ENCODE measurements at places on chromosomes 2 and 18.
A peak's percentile ranks its signal among the peaks of the same experiment; 100 is the strongest.

GRCh38 chr2:189794310-189794709 lies 10.1 kb downstream of the PMS1 start:
- DNase-seq = no peak

GRCh38 chr2:175626796-175627195 lies 375.3 kb downstream of the LNPK start:
- no peak for DNase-seq

DNA sequence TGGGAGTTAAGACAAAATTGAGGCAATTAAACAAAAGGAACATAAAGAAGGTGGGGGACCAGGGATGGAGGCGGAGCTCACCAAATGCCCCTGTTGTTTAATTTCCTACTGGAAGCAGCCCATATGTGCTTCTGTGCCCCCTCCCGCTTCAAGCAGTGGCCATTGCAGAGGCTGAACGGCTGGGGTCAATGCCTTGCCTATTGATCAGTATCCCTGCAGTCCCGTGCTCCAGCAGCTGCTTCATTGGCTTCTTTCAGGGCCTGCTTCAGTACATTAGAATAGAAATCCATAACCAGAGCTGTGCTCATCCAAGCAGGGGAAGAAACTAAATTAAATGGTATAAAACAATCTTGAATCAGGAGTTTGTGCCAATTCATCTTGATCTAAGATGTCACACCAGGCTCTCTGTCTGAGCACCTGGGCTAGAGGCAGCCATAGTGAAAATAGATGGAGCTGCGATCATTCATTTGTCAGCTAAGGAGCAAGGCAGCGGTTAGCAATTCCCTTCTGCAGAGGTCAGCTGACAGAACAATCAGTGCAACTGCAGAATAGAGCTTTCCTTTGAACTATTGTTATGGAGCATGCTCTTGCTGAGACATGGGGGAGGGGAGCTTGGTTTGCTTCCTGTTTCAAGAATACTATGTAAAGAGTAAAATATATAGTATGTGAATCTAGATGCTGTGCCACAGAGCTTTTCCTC lies 222.4 kb downstream of the WDR7 start:
- no peak for DNase-seq

DNA sequence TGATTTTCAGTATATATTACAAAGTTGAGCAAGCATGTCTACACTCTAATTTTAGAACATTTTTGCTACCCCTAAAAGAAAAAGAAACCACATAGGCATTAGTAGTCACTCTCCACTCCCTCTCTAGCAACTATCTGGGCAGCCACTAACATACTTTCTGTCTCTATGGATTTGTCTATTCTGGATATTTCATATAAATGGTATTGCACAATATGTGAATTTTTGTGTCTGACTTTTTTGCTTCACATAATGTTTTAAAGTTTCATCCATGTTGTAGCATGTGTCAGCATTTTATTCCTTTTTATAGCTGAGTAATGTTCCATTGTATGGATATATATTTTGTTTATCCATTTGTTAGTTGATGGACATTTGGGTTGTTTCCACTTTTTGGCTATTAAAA lies 232.5 kb upstream of the CTAGE1 start:
- DNase-seq = no peak

GRCh38 chr18:25392192-25392591 lies 40.2 kb upstream of the ZNF521 start:
- no peak for DNase-seq

GRCh38 chr2:124046332-124046731 lies 21.2 kb downstream of the CNTNAP5 start:
- DNase-seq = no peak

GRCh38 chr2:46171411-46171953 lies 125.7 kb upstream of the EPAS1 start:
- peak; percentile 72 for DNase-seq

DNA sequence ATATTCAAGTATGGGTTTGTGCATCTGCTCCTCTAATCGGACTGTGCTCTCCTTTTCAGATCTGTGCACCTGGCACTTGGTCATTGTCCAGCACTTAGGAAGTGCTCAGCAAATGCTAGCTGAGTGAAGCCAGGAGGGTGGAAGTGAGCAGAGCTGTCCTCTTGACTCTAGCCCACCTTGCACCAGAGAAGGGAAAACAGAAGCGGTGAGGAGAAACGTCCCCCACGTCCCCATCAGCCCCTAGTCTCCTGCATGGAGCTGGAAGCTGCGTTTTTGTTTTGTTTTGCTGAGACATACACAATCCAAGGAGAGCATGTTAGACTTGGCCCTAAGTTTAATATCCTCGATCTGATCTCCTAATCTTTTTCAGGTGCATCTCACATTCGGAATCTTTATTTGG lies 73.6 kb downstream of the EN1 start:
- DNase-seq = no peak

DNA sequence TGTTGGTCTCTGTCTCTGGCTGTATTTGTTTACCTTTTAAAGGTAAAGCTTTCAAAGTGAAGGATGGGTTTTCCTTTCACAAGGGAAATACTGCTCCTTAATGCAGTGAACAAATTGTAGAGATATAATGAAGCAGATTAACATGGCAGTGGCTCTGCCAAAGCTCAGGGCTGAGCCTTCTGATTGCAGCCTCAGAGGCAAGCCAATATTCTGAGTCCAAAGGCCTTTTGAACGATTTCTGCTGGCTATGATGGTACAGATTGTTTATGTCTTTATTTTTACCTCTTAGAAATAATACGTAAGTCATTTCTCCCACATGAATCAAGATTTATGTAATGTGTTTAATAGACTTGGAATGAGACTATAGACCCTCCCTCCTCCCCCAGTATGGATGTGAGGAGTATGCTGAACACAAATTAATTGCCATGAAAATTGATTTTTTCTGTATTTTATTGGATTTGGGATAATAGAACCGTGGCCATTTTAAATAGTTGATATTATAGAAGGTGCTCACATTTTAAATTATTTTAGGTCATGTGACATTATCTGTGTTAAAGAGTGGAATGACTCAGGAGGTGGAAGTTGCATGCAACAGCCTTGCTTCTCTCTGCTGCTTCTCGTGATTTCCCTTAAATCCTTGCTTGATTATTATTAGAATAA lies 772 bp downstream of the SCN2A start:
- no peak for DNase-seq

DNA sequence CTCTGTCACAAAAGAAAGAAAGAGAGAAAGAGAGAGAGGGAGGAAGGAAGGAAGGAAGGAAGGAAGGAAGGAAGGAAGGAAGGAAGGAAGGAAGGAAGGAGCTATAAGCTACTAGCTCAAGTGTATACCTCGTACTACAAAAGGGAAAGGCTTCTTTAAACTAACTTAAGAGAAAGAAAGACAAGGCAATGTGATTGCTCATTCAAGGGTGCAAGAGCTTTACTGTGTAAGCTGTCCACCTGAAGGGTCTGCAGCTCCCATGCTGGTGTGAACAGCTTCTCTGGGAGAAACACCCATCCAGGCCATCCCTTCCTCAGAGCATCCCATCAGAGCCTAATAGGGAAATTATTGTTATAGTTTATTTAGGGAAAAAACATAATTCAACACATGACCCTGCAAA lies 286.1 kb upstream of the ID2 start:
- no peak for DNase-seq

DNA sequence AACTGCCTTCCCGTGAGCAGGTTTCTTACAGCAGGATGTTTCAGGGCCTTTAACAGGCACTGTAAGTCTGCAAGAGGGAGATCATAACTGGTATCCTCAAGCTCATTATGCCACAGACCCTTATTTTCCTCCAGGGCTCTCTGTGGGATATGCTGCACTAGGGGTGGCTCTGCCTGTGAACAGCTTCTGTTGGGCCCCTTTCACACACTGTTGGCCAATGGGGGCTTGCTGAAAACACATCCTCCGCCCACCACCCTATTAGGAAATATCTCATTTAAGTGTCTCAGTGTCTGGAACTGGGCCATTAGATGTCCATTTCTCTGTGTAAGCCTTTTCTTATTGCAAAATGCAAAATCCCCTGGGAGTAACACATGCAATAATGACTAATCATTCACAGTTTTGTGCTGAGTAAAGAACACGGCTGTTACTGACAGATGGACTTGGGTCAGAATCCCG lies 414.3 kb upstream of the HS6ST1 start:
- peak; percentile 84 for DNase-seq

DNA sequence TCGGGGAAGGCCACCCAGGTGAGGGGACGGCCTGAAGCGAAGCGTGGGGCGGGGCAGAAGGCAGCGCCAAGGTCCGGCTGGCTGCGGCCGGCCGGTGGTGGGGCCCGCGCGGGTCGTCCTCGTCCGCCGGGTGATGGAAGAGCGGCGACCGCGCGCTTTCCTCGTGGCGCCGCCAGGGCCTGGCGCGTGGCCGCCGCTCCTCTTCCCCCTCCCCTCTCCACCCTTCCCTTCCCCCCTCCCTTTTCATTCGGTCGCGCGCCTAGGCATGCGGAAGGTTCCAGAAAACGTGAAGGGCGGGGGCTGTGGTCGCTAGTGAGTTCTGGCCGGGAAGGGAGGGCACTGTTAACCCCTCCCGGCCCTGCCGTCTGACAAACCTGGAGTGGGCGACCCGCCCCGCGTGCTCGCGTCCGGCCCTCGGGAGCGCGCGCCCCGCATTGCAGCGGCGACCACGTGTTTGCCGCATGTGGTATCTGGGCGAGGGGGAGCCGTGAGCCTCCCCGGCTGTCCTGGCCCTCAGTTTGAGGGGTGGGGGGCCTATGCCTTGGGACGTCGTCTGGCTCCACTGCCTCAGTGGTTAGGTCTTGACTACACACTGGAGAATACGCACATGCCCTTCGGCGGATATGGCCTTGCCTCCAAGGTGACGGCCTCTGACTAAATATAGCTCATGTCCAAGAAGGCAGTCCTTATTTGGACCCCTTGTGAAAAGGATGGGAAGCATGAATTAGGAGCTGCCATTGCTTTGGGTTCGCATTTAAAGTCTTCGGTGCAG lies 579 bp downstream of the MAT2A start:
- DNase-seq = peak; percentile 80

DNA sequence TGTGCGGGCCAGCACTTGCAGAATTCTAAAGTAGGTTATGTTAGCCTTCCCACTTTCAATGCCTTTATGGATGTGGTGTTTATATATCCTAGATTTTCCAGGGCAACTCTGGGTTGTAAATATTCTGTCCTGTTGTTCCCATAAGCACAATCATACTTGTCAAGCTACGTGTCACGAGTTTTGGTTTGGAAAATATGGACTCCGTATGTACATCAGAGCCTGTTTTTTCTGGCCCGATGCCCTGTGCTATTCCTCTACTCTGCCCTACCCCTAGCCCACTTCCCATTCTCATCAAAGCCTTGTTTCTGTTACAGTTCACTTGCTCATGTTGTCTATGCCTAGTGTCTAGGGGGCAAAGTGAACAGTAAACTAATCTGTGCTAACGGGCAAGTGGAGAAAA lies 27.0 kb upstream of the ZEB2 start:
- no peak for DNase-seq

- DNase-seq = peak; percentile 21
Observed at GRCh38 chr2:30127016-30127893, 19.6 kb upstream of the YPEL5 start.

GRCh38 chr2:126894585-126895182 lies 4.0 kb upstream of the TEX51 start:
- no peak for DNase-seq

DNA sequence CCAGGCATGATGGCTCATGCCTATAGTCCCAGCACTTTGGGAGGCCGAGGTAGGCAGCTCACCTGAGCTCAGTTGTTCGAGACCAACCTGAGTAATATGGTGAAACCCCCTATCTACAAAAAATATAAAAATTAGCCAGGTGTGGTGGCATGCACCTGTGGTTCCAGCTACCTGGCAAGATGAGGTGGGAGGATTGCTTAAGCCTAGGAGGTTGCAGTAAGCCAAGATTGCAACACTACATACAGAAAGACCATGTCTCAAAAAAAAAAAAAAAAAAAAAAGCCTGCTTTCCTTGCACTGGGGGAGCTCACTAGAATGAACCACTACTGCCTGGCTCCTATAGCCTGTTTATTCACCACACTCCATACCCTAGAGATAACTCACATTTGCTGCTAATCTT lies 7.4 kb upstream of the MAT2A start:
- no peak for DNase-seq
